ENCODE measurements at places on chromosomes 3 and 15.

GRCh38 chr15:58669108-58669507 is 80.4 kb downstream of the ADAM10 start:
- no peak for DNase-seq

- no peak for DNase-seq
These were observed 106.6 kb downstream of the FBXL22 start for GRCh38 chr15:63703641-63704240.

GRCh38 chr3:13707456-13707855 is 158.5 kb downstream of the FBLN2 start:
- DNase-seq = no peak

DNA sequence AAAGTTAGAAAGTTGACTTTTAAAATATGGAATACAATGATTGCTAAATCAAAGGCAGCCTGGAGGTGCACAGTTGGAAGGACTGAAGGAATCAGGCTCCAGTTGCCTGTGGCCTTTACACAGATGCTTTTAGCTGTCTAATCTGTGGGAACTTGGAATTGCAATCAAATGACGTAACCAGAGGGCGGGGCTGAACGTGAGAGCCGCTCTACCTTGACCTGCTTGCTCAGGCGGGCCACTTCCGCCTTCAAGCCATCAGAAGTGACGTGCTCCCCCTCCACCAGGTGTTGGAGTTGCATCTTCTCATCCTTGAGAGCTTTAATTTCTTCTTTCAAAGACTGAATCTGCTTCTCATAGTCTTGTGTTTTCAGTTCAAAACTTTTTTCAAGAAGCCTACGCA is 37.7 kb upstream of the GNB5 start:
- DNase-seq = no peak

DNA sequence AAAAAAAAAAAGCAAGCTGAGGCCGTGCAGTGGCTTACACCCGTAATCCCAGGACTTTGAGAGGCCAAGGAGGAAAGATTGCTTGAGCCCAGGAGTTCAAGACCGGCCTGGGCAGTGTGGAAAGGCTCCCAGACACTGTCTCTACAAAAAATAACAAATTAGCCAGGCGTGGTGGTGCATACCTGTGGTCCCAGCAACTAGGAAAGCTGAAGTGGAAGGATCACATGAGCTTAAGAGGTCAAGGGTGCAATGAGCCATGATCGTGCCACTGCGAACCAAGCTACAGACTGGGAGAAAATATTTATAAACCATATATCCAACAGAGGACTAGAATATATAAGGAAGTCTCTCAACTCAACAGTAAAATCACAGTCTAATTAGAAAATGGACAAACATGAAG is 10.0 kb downstream of the KLHDC8B start:
- no peak for DNase-seq

DNA sequence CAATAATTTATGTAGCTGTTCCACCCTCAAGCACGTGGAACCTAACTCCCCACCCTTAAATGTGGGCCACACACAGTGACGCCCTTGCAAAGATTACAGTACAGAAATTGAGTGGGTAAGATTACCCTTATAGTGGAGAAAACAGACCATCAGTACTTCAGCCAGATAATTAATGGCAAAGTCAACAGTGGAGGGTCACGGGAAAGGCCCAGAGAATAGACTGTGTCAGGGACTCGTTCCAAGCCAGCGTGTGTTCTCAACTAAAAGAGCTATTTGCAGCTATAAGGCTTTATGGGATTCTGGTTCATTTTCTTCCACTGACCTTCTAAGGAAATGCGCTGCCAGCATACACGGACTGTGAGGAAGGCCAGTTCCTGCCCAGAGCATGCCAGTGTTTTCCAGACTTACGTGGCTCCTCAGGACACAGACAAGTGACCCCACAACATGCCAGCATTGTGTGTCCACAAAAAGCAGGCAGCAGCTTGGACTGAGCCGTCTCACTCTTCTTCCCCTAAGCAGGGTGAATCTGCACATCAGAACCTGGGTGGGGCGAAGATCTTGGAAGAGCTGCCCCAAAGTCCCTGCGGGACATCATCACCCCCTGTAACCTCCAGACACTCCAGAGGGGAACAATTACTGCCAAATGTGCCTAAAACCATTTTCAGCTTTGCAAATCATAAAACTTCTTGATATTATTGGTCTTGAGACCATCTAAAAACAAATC is 428.5 kb downstream of the OCA2 start:
- DNase-seq = no peak

GRCh38 chr3:16364963-16365362 is 100.0 kb downstream of the OXNAD1 start:
- no peak for DNase-seq

- no peak for DNase-seq
These were observed 35.3 kb upstream of the SNRPN start for GRCh38 chr15:24919446-24919845.

GRCh38 chr3:107413264-107413663 is 36.0 kb downstream of the CCDC54 start:
- DNase-seq = no peak

DNA sequence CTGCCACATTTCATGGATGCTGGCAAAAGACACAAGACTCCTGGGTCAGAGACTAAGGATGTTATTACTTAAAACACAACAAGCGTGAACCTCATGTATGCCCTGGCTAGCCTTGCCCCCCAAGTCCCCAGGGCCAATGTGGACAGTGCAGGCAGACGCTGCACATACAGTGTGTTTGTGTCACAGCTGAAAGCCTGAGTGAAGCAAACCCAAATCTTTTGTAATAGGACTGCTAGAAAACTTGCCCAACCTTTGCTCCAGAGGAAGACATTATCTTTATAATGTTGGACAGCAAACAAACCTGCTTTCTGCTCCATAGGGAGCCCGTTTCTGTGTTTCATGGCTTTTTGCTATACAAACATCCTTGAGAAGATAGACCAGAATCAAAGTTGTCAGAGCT is 282.0 kb upstream of the RORA start:
- DNase-seq = no peak

- DNase-seq = no peak
These were observed 488.4 kb downstream of the NR2F2 start for GRCh38 chr15:96818861-96819260.

- no peak for DNase-seq
These were observed 84.4 kb downstream of the THSD4 start for GRCh38 chr15:71199384-71200351.

- no peak for DNase-seq
These were observed 221.3 kb upstream of the GAP43 start for GRCh38 chr3:115401851-115402501.

DNA sequence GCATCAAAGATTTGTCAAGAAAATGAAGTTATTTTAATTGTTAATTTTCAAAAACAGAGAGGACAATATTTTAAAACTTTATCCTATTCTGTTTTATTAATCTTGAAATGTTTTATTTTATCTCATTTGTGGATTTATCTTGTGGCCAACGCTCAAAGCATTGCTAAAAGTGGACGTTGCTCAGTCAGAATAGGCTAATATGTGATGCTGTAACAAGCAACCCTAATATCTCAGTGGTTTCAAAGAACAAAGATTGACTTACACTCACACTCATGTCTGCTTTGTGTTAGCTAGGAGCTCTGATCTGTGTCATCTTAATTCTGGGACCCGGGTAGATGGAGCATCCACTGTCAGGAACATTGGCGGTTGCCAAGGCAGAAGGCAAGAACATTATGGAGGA is 86.0 kb upstream of the PLCL2 start:
- DNase-seq = no peak

DNA sequence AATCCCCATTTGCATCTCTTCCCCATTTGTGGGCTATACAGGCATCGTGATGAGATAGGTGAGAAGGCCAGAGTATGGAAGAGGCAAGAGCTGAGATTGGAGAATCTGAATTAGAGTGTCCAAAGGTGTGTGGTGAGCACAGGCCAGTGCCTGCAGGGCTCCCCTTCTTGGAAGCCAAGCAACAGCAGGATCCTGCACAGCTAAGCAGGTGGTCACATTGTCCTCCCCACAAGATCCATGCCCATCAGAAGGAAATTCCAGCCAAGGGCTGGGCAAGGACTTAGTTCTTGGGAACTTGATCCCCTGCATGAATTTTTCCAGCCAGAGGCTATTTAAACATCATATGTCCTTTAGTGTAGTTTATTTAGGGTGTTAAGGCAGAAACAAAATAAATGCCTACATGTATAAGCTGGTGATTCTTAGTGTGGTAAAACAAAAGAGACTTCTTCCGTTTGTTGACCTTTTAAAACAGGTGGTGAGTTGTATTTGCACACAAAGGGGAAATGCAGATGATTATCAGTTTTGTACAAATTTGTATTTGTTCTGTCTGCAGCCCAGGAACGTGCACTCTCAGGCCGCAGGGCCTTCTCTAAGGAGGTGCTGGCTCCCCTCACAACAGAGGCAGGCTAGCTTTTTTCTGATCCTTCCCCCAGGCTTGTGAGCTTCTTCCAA is 110.2 kb downstream of the PLCL2 start:
- DNase-seq = no peak

- DNase-seq = no peak
These were observed 32.2 kb upstream of the RAP2B start for GRCh38 chr3:153129866-153130265.

- DNase-seq = no peak
These were observed 61.8 kb upstream of the PRR20G start for GRCh38 chr3:127349501-127350171.

DNA sequence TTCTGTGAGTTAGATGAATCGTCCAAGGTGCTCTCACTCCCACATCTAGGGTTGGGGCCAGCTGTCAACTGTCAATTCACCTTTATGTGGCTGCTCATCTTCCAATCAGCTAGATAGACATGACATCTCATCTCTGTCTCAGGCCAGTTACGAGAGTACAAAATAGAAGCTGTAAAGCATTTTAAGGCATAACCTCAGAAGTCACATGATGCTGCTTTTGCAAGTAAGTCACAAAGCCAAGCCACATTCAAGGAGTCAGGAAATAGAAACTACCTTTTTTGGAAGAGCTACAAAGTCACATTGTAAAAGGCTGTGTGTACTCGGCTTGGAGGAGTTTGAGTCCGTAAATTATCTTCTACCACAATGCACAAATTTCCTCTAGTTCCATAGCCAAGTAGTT is 5.1 kb upstream of the CCR1 start:
- DNase-seq = no peak

Measured in stimulated activated CD8-positive, alpha-beta memory T cell treated with anti-CD3 and anti-CD28 coated beads, Interleukin-4, amount 100 ng/mL, for 4 hours (primary cell).